ENCODE measurements at places on chromosomes 3 and 15.

- no peak for DNase-seq
Measured at GRCh38 chr3:144760831-144761230, 789.2 kb downstream of the DIPK2A start.

DNA sequence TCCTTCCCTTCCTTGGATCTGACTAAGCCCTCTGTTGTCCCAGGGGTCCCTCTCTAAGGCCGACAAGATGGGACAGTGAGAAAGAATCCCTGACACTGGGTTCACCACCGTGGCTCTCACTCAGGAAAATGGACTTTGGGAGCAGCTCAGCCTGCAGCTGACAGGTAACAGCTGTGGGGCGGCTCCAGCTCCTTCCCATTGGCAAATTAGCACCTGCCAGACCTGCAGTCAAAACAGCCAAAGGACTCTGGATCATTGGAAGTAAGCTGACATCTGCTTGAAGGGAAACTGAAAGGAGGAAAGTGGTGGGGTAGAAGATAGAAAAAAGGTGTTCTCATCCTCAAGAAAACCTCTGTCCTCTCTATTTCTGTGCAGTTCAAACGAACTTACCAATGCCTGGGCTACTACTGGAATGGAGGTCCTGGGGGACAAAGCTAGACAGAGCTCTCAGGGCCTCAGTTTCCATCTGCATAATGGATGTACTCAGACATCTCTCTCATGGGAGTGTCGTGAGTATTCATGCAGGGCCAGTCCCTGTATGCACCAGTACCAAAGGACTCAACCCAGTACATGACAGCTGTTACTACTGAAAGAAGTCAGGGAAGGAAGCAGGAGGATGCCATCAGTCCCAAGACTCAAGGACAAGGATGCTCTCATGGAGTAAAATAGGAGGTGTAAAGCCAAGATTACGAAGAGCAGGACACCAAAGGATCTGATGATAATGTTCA lies 53.6 kb upstream of the DCLK3 start:
- no peak for DNase-seq

DNA sequence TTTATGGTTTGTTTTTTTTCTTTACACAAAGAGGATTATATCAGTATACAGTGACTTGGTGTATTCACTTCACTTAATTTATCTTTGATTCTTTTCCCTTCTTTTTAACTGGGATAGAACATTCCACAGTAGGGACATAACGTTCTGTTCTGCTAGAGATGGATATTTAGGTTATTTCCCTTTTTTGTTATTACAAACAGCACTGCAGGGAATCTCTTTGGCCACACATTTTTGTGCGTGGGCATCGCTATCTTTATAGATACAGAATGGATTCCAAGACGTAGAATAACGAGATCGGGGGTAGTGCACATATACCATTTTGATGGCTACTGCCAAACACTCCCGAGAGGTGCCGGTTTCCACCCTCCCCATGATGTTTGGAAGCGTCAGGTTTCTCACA lies 44.8 kb downstream of the PXYLP1 start:
- no peak for DNase-seq

DNA sequence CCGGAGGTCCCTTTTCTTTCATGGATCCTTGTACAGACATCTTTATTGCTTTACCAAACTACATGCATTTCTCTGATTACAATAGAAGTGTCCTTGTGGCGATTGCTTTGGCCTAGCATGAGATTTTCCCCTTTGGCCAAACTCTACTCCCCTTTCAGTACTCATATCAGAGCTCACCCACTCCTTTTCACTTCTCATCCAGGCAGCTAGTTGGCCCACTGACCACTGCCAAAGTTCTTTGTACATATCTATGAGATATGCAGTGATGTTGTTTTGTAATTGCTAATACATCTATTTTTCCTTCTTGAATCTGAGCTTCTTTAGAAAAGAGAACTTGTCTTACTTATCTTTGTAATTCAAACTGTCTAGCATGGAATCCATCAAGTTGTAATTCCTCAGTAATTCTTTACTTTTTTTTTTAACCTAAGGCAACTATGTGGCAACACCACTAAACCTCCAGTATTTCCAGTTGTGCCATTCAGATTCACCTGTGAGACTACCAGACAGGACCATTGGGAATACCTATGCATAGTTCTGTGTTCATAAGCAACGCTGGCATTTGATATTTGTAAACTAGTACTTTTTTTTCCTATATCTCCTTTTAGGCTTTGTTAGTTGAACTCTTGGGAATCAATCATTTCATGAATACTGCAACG lies 39.2 kb downstream of the AADACL2 start:
- no peak for DNase-seq

- DNase-seq: no peak
Measured at GRCh38 chr15:80234883-80235282, 17.1 kb downstream of the CTXND1 start.

DNA sequence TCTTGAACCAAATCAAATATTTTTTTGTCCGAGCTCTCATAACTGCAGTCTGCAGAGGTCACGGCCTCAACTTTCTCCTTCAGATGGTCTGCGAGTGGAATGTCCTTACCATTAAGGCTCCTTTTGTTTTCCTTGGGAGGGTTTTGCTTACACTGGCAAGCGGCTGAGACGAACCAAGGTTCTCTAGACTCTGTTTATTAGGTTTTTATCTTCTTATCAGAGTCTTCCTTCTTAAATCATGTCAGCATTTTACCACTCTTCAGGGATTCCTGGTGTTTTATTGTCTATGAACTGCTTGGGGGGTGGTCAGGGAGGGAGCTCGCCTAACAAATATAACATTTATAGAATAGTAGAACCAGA lies 773.7 kb upstream of the NR2F2 start:
- DNase-seq: no peak

- no peak for DNase-seq
Measured at GRCh38 chr3:42666022-42666421, 12.5 kb downstream of the ZBTB47 start.

GRCh38 chr3:31442755-31443154 lies 90.0 kb upstream of the STT3B start:
- DNase-seq: no peak

DNA sequence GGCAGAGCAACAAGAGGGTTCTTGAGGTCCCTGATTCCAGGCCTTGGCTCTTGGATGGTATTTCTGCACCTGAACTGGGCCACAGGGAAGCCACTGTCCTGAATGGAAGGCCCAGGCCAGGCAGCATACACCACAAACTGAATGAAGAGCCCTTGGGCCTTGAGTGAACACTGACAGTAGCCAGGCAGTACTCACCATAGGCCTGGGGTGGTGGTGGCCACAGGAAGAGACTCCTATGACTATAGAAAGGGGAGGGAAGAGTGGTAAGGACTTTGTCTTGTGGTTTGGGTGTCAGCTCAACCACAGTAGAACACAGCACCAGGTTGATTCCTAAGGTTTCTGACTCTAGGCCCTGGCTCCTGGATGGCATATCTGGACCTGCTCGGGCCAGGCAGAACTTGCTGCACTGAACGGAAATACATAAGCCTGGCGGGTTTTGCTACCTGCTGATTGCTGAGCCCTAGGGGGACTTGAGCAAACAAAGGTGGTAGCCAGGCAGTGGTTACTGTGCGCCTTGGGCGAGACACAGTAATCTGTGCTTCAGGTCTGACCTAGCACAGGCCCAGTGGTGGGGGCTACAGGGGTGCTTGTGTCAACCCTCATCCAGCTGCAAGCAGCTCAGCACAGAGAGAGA lies 241.4 kb downstream of the ISL2 start:
- DNase-seq: no peak

DNA sequence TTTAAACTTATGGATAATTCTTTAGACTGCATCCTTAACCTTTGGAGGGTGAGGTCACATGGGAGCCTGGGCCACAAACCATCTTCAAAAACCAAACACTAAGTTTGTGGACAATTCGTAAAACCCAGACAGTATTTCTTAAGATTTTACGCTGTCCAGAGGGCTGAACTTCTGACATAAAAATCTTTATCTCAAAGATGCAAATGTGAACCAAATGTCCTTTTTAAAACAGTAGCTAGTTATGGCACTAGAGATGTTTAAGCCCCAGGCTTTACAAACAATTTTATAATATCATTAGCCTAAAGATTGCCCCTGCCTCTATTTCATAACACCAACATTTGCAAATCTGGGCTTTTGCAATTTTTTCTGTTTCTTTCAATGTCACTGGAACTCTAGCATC lies 287.2 kb downstream of the SATB1 start:
- no peak for DNase-seq

- no peak for DNase-seq
Measured at GRCh38 chr3:128998561-128998960, 2.5 kb upstream of the EFCC1 start.

GRCh38 chr3:40718681-40719080 lies 193.9 kb downstream of the ZNF621 start:
- no peak for DNase-seq

DNA sequence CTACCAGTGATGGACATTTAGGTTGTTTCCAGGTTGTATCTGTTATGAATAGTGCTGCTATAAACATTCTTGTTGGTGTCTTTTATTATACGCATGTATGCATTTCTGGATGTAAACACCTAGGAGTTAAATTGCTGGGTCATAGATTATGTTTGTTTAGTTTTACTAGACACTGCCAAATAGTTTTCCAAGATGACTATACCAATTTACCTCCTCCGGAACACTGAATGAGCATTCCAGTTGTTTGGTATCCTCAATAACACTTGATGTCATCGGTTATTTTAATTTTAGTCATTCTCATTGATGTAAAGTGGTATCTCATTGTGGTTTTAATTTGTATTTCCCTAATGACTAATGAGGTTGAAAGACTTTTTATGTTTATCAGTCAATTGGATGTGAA lies 36.6 kb upstream of the ARID3B start:
- no peak for DNase-seq

- no peak for DNase-seq
Measured at GRCh38 chr15:70566047-70566835, 197.1 kb downstream of the UACA start.

DNA sequence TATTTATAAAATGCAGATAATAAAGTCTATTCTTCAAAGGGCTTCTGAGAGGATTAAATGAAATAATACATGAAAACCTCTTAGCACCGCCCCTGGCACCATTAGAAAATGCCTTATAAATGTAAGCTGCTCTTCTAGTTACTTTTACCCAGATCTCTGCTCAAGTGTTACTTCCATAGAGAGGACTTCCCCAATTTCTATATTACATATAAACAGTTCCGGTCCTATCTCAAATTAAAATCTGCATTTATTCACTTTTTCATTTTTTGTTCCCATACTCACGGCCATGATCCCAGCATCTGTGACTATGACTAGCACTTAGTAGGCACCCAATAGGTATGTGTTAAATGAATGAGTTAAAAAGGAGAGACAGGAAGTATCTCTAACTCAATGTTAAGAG lies 890.9 kb upstream of the CFAP20DC start:
- DNase-seq: no peak

DNA sequence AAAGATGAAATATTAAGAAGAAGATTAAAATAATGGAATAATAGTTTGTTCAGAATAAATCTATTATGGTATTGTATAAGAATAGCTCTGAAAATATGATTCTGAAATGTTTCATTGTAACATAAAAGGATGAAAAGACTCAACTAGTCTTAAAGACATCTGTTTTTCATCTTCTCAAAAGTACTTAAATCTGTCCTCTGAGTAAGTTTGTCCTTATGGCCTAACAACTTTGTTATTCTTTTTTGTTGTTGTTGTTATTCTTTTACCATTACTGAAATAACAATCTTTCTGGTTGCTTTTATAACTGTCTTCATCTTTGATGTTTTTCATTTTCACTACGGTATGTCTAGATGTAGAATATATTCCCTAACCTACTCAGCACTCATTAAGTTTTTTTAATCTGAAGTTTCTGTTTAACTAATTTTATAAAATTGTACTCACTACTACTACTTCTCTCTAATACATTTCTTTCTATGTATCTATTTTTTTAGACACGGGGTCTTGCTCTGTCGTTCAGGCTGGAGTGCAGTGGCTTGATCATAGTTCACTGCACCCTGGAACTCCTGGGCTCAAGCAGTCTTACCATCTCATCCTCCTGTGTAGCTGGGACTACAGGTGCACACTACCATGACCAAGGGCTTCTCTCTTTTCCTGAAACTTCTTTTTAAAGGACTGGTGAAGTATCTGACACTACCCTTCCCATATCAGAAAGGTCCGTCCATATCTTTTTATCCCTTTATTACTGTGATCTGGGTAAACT lies 240.7 kb downstream of the PCCB start:
- DNase-seq: no peak

DNA sequence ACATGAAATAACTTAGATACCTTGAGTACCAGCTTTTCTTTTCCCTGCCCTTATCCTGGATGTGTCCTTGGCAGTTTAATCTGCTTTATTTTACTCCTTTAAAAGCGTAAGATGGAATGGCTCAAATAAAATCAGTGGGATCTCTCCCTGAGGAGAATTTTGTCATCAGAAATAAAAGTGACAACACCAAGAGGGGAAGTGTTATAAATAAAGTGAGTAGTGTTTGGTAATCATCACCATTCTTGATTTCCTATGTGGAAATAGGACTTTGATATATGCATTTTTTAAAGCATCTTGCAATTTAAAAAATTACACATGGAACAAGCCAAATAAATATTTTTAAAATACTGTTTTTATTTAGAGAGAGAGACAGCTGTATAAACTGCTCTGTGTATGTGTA lies 76.5 kb downstream of the MBNL1 start:
- no peak for DNase-seq

DNA sequence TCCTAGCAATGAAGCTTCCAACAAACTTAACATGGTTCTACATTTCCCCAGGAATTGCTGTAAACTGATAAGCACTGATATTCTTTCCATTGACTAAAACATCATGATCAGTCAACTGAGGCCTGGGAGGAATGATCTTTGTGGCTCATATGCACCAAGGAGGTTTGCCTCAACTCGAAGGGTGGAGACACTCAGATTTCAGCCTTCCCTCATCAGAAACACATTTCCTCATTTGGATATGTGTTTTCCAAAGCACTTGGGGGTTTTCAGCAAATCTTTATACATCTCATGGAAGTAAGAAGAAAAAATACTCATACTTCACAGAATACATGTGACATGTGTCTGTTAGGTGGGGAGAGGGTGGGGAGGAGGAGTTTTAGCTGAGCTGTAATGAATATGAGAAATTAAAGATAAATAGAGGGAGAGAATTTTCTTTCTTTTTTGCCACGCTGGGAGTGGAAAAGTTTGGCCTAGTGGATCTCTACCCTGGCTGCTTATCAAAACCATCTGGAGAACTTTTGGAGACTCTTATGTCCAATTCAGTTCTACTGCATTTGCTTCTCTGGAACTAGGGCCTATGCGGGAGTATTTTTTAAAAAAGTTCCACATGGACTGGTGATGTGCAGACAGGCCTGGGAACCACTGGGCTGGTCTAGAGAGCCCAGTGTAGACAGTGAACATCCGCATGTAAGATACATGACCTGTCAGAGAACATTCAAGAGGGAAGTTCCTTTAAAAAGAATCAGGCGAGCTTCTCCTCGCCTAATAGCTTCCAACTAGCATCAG lies 301.0 kb upstream of the ICE2 start:
- DNase-seq: no peak

All from effector memory CD4-positive, alpha-beta T cell (primary cell).